ENCODE measurements at places on chromosomes 4 and X.

GRCh38 chr4:6201580-6202091, 1.3 kb upstream of the JAKMIP1 start:
- no peak for DNase-seq

DNA sequence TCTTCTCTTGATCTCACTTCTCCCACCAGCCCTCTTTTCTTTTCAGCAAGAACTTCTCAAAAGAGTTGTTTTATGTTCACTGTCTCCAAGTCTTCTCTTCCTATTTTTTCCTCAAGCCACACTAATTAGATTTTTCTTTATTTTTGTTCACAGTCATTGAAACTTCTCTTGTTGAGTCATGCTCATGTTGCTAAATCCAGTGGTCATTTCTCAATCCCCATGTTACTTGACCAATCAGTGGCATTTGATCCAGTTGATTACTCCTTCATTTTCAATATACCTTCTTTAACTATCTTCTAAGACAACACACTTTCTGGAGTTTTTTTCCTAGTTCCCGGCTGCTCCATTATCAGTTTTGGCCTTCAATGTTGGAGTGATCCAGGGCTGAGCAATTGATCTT, 103.1 kb upstream of the LSM6 start:
- no peak for DNase-seq

DNA sequence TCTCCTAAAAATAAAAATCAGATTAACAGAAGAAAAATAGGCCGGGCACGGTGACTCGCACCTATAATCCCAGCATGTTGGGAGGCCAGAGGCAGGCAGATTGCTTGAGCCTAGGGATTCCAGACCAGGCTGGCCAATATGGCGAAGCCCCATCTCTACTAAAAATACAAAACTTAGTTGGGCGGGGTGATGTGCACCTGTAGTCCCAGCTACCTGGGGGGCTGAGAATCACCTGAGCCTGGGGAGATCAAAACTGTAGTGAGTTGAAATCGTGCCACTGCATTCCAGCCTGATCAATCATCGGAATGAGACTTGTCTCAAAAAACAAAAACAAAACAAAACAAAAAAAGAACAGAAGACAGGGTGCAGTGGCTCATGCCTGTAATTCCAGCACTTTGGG, 32.8 kb upstream of the NOCT start:
- DNase-seq: no peak

DNA sequence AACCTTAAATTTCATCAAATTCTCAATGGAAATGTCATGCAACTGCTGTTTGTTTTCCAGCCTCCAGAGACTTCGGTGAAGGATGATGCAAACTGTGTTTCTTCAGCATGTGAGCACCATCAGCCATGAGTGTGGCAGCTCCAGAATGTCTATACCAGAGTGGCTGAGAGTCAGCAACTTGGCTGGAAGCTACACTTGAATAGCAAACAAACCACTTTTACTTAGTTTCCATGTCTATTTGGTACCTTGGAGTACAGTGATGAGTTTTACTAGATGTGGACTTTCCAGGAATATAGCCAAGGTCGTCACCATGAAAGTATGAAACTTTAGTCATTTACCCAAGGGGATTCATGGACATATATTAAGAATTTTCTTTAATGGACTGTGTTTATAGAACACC, 4.3 kb upstream of the IL21 start:
- DNase-seq: no peak

- no peak for DNase-seq
Measured at GRCh38 chr4:2595952-2596552, 59.6 kb downstream of the FAM193A start.

DNA sequence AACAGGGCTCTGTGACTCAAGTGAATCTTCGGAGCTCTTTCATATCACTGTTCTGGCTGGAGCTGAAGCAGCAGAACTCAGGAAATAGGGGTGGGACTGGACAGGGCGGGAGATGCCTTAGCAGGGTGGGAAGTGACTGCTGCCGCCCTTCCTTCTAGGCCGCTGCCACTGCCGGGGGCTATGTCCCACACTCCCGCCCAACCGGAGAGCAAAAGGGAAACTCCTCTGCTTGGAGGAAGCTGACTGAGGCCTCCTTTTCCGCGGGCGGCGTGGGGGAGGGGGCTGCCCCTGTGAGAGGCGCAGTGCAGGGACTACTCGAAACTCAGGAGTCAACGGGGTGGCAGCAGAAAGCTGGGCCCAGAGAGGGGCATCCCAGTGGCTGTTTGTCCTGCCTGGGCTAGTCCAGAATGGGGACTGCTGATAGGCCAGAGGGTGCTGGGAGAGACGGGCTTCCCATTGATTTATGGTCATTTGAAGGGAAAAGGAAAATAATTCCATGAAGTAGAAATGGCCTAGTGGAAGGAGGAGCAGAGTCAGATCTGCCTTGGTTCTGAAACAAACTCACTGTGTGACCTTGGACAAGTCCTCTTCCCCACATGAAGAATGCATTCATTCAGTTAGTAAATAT, 36.9 kb downstream of the STARD8 start:
- DNase-seq: no peak

- no peak for DNase-seq
Measured at GRCh38 chrX:109952050-109952449, 50.9 kb upstream of the TMEM164 start.

DNA sequence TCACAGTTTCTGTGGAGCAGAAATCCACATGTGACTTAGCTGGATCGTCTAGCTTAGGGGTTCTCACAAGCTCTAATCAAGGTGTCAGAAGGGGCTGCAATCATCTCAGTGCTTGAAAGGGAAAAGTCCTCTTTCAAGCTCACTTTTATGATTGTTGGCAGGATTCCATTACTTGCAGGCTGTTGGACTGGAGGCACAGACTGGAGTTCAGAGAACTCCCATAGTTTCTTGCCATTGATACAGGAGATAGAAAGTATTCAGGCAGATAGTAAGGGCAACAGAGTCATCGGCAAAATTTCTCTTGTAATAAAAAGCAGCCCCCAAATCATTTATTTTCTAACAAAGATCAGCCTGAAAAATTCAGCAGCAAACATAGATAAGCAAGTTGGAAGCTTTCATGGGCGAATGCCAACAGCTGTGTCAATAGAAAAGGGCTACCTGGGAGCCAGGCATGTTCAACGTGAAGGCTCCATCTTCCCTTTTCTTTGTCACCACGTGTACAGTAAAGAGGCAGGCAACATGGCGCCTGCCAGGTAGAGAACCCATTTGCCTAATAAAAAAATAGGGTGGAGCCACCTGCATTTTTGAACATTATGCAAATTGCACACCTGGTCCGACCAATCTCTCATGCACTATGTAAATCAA, 64.4 kb downstream of the CXCL13 start:
- DNase-seq: no peak

GRCh38 chr4:39442998-39443397, 15.7 kb downstream of the RPL9 start:
- no peak for DNase-seq

DNA sequence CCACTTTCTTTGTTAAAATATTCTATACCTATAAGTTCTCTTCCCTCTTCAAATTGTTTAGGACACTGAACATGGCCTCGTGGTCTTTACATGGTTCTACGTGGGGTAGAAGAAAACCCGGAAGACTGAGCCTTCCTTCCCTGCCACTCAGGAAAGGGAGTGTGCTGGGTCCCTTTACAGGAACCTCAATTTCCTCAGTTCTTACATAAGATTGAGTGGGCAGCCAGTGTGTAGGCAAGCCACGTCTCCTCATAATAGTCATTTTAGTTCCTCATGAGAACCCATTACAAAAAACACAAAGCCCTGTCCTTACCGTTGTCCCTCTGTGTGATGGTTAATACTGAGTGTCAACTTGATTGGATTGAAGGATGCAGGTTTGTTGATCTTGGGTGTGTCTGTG, 28.7 kb upstream of the SMIM10L2A start:
- DNase-seq: no peak

- no peak for DNase-seq
Measured at GRCh38 chr4:83851261-83852084, 315.6 kb downstream of the GPAT3 start.

DNA sequence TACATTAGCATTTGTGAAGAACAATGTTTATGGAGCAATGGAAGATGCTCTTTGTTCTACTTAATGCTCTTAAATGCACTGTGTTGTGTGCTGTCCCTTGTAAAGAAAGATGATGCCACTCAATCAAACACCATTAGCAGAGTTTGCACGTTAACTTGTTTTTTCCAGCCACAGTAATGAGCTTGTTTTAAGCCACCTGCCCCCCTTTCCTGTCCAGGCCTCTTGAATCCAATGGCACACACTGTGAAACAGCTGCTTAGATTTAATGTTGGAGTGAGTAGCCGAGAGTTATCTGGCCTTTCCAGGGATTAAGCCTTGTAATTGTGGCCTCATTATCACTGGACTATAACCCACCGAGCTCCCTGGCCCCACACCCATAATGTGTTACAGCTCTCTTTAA, 86.0 kb downstream of the PAK3 start:
- no peak for DNase-seq

DNA sequence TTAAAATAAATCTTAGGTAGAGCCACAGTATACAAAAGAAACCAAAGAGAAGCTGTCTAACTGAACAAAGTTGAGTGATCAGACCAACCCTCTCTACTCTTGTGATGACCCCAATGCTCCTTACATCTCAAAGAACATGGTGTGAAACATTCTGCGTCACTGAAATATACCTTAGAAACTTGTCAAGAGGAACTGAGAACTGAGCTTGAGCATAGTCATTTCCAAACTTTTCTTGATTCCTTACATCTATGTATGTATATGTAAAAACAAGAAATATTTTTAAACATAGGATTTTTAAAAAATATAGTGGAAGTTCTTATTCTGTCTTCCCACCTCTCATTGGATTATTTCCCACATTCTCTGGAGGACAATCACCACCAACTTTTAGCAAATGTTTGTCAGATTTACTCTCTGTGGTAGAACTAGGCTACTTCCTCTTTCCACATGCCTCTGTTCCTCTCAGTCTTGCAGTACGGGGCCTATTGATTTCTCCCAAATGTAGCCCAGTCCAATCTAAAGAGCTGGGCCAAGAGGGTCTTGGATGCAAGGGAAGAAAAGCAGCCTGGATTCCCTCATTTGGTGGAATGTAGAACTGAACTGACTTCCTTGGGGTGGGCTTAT, 98.2 kb upstream of the HHIP start:
- DNase-seq: no peak

DNA sequence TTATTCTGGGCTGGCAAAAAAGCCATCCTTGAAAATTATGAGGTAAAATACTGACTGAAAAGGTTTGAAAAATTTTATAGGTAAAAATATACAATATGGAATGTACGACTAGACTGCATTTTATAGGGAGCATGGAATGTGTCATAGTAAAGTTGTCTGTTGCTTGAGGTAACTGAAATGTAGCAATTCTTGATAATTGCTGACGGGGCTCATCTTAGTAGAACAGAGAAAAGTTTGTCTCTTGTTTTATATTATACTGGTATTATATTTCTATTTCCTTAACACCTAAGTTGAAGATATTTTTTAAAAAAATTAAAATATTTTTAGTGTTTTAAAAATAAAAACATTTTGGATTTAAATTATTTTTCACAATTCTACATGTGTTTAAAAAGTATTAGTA, 11.0 kb downstream of the GRIA2 start:
- no peak for DNase-seq

DNA sequence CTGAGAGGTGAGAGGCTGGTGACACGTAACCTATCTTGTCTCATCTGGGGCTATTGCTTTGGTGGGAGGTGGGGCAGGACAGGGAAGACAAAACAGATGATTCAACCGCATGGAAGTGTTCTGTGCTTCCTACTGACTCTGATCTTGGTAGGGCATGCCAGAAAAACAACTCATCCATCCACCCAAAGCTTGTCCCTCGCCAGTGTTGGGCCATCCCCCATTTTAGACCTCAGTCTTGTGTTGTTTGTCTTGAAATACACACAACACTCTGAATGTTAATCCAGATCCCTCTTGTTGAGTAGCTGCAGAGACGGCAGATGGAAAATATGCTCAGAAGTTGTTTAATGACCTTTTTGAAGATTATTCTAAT, 377 bp downstream of the CHRNA9 start:
- DNase-seq: no peak

DNA sequence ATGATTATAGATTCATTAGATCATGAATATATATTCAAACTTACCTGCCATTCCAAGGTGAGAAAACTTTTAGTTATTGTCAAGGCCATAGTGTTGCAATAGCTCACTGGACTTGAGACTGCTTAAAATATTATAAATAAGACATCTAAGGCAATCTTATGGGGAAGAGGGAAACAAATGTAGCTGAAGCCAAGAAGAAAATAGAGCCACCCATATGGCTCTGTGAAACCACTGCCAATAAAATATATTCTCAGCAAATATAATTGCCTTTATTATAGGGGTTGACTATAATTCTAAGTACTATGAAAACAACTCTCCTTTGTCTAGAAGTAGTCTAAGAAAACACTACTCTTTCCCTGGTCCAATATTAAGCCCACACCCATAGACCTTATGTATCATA, 938.5 kb downstream of the FSTL5 start:
- no peak for DNase-seq

GRCh38 chr4:77801260-77801608, 17.9 kb downstream of the CNOT6L start:
- DNase-seq: no peak

- no peak for DNase-seq
Measured at GRCh38 chr4:40515037-40515397, 114.6 kb downstream of the RBM47 start.

GRCh38 chrX:3522101-3522650, 175.7 kb upstream of the MXRA5 start:
- DNase-seq: no peak

DNA sequence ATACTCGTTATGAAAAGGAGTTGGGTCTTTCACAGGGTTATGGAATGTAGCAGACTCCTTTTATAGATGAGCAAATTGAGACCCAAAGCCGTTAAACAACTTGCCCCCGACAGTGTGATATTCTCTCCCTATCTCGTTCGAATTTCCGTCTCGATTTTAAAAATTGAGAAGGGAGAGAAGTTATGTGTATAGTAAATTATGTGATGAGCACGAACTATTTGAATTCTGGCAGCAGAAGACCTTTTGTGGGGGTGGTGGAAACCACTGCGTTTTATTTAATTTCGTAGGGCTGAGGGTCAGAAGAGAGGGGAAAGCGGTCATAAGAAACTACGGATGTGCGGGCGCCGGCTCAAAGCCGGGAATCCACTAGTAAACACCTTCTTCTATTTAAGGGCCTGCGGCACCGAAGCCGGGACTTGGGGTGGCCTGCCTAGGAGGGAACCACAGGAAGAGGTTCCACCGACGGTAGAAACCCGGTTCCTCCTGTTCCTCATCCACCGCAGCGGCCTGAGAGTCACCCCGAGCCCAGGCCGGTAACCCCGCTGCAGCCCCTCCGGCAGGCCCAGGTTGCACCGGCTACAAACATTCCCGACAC, 1.5 kb upstream of the DDX3X start:
- no peak for DNase-seq

DNA sequence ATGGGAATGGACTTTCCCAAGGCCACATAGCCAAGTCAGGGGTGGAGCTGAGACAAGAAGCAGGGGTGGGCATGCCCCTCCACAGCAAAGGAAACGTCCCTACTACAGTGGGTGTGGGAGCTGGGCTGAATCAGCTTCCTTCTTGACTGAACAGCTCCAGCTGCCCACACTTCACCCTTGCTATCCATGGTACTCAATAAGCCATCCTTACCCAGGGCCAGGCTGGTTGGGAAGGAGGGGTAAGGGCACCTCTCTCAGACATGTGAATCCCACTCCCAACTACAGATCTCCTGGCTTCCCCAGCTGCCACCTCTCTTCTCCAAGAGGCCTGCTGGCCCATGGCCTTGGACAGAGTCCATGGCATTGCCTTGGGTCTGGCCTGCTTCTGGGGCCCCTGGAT, 21.0 kb downstream of the LAS1L start:
- no peak for DNase-seq
